A172 (cell line): ENCODE measurements at places on chromosomes 4 and X. TPM values are rescaled to one million over a fixed set of nuclear protein-coding genes. Genes with fewer than 3 reads are reported as not detected.

GRCh38 chr4:6338175-6338950 is 68.7 kb downstream of the WFS1 start:
- no peak for DNase-seq

GRCh38 chr4:76108467-76109181 is 34.1 kb downstream of the ART3 start:
- no peak for DNase-seq

GRCh38 chr4:55397520-55398321 is 2.0 kb downstream of the TMEM165 start:
- no peak for DNase-seq

- DNase-seq = no peak
Measured at GRCh38 chrX:150163221-150163930, 199.7 kb upstream of the MAMLD1 start.

- no peak for DNase-seq
Measured at GRCh38 chr4:42627885-42628646, 28.8 kb downstream of the ATP8A1 start.

GRCh38 chrX:39670281-39670680 is 427.5 kb downstream of the BCOR start:
- no peak for DNase-seq

- DNase-seq = no peak
Measured at GRCh38 chrX:50813843-50814661, at the start of gene SHROOM4. TSS of gene SHROOM4 (minus strand) at chrX:50814194. CDS start at chrX:50814018, 176 bp downstream.

- DNase-seq = no peak
Measured at GRCh38 chr4:138045036-138045435, 197.1 kb downstream of the SLC7A11 start.

DNA sequence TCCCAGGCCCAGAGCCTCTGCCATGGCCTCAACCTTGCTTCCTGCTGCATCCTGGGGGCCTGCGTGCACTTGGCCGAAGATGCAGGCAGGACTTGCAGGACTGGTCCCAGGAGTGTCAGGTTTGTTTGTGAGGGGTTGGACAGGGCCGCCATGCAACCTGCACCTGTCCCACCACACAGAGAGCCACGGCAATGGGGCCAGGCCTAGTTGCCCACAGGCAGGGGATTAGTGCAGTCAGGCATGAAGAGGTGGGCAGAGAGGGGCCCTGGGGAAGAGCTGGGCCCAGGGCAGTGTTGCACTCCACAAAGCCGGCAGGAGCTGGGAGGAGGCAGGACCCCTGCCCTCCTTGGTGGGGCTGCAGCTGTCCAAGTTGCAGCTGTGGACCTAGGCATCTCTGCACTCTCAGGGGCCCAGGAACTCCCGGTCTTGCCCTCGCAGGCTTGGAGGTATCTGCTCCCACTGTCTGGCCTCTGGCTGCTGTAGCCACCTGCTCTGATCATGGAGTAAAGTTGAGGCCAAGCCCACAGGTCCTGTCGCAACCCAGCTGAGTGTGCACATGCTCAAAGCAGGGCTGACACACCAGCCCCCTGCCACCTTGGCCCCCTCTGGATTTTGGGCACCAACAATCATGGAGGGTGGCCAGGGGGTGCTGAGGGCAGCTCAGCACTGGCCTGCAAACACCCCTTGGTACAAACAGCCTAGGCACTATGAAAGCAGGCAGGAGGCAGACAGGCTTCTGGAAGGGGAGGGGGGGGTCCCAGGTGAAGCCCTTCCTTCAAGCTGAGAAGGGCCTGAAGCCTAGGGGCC is 190.4 kb upstream of the PCDH10 start:
- no peak for DNase-seq

DNA sequence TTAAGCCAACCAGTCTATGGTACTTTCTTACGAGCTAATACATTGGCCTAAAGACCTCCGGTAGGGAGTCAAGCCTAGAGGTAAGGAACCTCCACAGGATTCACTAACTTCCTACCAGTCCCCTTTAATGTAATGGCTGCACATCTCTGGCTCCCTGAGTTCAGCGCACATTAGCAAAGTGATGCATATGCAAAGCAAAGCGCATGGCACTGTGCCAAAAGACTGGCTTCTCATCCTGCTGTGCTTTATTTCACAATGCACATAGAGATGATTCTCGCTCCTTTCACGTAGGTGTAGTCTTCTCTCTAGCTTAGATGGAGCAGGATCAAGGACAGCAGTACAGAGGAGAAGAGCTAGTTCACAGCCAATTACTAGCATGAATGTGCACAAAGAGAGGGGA is 14.6 kb upstream of the CLTRN start:
- no peak for DNase-seq

DNA sequence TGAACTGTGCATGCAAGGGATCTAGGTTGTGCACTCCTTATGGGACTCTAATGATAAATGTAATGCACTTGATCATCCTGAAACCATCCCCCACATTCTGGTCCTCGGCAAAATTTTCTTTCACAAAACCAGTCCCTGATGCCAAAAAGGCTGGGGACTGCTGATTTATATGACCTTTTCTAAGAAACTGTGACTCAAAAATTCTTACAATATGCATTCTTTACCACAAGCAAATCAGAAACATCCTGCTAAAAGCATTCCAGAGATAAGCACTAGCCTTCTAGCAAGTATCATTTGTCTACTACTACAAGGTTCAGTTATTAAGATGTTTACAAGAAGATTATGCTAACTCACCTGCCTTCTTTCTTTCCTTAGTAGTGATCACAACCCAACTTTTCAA is 166.5 kb upstream of the PCDH7 start:
- DNase-seq = peak; percentile 74

- DNase-seq = no peak
Measured at GRCh38 chr4:55435141-55435841, 39.5 kb downstream of the TMEM165 start.

DNA sequence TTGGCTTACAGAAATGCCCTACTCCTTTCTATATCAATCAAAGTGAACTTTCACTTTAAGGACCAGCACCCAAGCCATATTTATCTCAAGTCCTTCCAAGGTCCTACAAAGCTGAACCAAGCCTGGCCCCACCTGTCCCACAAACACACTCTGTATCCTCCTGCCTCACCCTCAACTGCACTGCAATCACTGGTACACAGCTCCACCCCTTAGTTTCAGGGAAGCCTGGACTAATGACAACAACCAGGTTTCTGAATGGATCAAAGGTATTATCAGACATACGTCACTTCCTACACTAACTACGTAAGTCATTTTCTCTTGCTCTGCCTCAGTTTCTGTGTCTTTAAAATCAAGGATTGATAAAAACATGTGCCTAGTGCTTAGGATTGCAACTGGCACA is 205.6 kb upstream of the HS3ST1 start:
- DNase-seq = no peak

GRCh38 chr4:64417974-64418373 is 8.7 kb upstream of the TECRL start:
- peak; percentile 31 for DNase-seq

DNA sequence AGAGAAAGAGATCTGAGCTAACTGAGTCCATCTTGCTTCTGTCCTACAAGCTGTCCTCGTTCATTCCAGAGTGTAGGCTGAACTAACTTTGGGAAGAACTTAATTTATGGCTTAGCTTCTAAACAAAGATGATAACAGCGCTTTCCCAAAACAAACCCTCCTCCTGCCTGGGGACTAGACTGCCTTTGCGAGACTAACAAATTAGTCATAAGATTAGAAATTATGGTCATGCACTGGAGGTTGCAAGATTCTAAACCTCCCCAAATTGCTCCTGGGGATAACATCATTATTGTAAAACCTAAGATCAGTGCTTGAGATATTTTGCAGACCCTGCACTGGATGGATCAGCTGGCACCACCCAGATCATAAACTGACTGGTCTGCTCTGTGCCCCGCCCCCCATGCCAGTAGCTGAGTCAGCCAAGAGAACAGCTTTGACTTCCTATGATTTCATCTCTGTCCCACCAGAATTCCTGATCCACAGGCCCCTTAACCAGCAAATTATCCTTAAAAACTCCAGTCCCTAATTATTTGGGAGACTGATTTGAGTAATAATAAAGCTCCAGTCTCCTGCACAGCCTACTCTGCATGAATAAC is 883.3 kb downstream of the TRIML1 start:
- peak; percentile 85 for DNase-seq

- no peak for DNase-seq
Measured at GRCh38 chrX:10930151-10930550, 181.0 kb upstream of the HCCS start.

Gene PIR
- 46.9 and 61.1 TPM in 2 replicates for total RNA-seq

Gene NDP
- 0.22 TPM in 1 of 2 replicates, not detected in the other for total RNA-seq

Gene RPA4
- total RNA-seq = not detected in 2 replicates

Gene MXRA5
- total RNA-seq = 0.84 and 1.1 TPM in 2 replicates

Gene GAGE12E
- not detected in 2 replicates for total RNA-seq

Gene FGF13
- not detected in 2 replicates for total RNA-seq

Gene EMCN
- not detected in 2 replicates for total RNA-seq
